Endothelial cell of umbilical vein (primary cell): ENCODE measurements at places on chromosomes 6 and 20.

GRCh38 chr20:46406986-46407670 lies 713 bp upstream of the ELMO2 start:
- DNase-seq = no peak

DNA sequence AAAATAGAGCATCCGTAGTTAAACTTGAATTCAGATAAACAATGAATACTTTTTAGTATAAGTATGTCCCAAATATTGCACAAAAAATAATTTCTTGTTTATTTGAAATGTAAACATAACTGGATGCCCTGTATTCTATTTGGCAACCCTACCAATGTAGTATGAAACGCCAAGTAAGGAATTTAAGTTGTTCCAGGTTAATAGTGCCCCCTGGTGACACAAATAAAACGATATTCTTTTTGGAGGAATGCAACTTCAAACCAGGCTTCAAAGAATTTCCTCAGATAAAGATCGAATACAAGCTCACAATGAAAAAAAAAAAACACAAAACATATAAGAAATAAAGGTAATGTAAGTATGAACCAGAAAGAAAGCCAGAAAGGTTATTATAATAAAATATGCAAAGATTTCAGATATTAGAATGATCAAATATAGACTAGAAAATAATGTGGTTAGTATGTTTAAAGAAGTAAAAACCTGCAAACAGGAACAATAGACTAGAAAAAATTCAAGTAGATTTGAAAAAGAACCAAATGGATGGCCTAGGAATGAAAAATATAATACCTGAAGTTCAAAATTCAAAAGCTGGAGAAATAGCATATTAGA lies 18.4 kb upstream of the AKAP7 start:
- peak; percentile 69 for DNase-seq

- DNase-seq = no peak
Observed at GRCh38 chr20:46304361-46304760, 3.9 kb downstream of the CDH22 start.

DNA sequence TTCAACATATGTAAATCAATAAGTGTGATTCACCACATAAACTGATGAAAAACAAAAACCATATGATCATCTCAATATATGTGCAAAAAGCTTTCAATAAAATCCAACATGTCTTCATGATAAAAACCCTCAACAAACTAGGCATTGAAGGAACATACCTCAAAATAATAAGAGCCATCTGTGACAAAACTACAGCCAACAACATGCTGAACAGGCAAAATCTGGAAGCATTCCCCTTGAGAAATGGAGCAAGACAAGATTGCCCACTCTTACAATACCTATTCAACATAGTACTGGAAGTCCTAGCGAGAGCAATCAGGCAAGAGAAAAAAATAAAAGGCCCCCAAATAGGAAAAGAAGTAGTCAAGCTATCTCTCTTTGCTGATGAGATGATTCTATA lies 76.5 kb downstream of the OTOR start:
- no peak for DNase-seq

DNA sequence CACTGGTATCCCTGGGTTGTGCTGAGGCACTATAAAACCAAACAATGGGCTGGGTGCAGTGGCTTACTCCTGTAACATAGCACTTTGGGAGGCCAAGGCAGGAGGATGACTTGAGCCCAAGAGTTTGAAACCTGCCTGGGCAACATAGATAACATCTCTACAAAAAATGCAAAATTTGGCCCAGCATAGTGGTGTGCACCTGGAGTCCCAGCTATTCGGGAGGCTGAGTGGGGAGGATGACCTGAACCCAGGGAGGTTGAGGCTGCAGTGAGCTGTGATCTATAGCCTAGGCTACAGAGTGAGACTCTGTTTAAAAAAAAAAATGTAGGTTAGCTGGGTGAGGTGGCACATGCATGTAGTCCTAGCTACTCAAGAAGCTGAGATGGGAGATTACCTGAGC lies 7.7 kb upstream of the SLC4A11 start:
- DNase-seq = no peak
